ENCODE measurements at places on chromosomes 3 and 15.

DNA sequence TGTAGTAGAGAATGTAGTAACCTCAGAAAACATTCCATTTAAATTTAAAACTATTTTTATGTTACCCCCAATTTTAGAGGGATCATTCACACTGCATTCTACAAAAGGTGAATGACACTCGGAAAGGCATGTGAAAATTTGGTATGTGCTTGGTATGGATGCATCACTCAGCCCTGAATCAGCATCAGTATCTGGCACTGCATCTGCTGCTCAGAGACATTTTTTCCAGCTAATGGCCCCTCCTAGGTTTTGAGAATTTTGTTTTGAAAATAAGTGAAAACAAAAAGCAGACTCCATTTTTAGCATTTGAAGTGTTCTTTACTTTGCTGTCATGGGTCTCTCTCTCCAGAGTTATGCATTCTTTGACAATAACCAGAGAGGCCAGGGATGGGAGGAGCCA lies 15.6 kb upstream of the WWTR1 start:
- DNase-seq: no peak

DNA sequence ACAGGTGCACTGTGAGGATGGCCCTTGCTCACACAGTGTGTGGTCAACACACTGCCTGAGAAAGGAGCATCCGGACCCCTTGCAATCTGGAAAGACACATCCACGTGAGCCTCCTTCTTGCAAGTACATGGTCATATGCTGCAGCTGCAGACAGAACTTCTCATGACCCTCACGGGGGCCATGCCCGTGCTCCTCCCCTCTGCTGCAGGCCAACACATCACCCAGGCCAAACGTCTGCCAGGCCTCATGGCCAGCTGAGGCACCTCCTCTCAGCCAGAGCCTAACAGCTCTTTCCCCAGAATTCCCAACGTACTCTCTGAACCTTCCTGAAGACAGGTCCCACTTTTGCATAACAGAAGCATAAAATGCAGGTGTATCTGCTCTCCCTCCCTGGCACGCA lies 25.3 kb downstream of the SLC41A3 start:
- DNase-seq: no peak

- DNase-seq: no peak
These were observed 326.2 kb downstream of the RYR3 start for GRCh38 chr15:33636958-33637357.

DNA sequence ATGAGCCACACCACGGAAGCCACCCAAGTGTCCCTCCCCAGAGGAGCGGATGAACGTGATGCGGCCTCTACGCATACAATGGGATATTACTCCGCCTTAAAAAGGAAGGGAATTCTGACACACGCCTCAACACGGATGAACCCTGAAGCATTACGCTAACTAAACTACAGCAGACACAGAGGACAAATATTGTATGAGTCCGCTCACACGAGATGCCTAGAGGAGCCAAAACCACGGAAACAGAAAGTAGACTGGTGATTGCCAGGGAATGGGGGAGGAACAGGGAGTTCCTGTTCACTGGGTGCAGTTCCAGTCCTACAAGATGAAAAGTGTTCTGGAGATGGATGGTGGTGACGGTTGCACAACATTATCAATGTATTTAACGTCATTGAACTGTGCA lies 32.7 kb downstream of the SRGAP3 start:
- DNase-seq: no peak

DNA sequence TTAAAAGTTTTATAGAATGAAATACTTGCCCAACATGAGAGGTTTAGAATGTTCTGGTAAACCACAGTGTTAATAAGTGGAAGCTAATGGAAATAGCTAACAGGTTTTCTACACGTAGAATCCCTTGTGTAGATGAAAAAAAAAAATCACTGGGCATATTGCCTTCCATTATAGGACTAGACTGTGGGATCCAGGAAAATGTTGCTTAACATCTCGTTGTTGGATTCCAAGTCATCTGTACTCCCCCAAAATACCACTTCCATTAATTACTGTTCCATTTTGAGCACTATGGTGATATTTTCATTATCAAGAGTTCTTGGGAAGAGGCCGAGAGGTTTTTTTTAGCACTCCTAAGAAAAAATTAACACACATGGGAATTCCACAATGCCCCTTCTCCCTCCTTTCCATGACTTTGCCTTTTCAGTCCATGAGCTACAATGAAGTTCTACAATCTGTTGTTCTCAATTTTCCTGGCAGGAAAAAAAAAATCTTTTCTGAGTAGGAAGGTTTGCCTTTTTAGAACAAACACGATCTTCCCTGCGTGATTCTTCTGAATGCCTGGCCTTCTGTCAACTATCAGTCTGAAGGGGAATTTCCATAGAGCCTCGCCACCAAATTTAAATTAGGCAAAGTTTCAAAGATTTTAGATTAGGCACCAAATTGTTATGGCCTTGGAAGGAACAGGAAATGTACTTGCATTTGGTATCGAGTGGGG lies 74.4 kb upstream of the CTDSPL start:
- DNase-seq: no peak

- no peak for DNase-seq
These were observed 110.6 kb downstream of the DTWD1 start for GRCh38 chr15:49731187-49732099.

DNA sequence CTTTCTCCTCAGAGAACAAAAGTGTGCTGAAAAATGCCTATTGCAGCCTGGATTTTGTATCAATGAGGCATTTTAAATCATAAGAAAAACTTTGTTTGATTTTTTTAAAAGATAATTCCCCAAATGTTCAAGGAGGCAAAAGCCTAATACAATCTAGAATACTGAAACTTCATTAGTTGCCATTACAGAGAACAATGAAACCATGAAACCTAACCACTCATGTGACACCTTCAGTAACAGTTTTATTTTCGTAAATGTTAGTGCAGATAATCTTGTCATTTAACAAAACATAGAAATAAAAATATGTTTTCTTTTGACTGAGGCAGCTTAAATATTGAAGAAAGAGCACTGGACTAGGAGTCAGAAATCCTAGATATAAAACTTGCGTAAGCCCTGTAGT lies 655.9 kb downstream of the RBMS3 start:
- DNase-seq: no peak

- no peak for DNase-seq
These were observed 15.7 kb downstream of the SUSD5 start for GRCh38 chr3:33202711-33203457.

DNA sequence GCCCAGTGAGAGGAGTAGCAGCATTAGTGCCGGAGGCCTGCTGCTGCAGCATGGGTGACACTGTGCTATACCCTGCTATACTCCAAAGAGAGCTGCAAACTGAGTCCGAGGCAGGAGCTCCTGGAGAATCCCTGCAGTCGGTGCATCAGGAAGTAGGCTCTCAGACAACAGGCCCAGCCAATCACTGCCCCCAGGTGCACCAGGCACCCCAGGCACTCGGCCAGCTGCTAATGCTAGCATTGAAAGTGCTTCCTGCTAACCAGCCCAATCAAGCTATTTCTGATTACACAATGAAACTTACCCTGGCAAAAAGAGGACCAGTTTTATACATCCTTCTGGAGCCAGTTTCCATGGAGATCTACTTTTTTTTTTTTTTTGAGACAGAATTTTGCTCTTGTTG lies 45.6 kb upstream of the IREB2 start:
- DNase-seq: no peak

- no peak for DNase-seq
These were observed 43.1 kb downstream of the XXYLT1 start for GRCh38 chr3:195227871-195228270.

DNA sequence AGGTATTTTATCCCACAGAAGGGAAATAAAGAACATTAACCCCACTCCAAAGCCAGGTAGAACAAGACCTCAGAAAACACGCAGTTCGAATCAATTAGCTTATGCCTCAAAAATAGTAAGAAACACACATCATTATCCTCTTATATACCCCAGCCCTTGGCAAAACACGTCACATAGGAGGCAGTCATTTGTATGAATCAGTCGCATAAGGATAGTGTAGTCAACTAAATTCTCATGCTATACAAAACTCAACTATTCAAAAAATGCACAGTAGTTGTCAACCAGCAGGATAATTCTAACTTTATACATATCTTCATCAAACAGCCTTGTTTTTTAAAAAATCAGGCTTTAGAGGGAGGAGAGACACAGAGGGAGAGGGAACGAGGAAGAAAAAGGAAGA lies 298.4 kb downstream of the FOXP1 start:
- DNase-seq: peak; percentile 41

- no peak for DNase-seq
These were observed 367.9 kb upstream of the PROK2 start for GRCh38 chr3:72152551-72153476.

GRCh38 chr3:120820748-120821147 lies 78.2 kb downstream of the GTF2E1 start:
- no peak for DNase-seq

All from AG04449 (cell line).